IPS-NIHi11 (cell line): ENCODE measurements at places on chromosomes 11 and 22.
A peak's percentile ranks its signal among the peaks of the same experiment; 100 is the strongest.

DNA sequence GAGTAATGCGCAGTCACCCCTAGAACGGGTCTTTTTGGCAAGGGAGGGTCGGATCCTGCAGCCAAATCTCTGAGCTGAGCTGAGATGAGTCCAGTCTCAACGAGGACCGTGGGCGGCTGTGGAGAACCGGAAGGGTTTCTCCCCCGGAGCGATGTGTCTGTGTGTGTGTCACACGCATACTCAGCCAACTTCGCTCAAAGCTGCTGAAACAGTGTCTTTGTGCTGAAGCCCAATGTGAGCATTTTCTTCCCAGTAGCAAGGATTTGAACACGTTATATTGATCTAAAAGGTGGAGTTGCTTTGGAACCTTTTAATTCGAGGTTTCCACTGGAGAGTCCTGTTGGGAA, 1.4 kb upstream of the CELSR1 start:
- no peak for DNase-seq

- no peak for DNase-seq
Observed at GRCh38 chr11:117315285-117316196, 515 bp downstream of the BACE1 start.

DNA sequence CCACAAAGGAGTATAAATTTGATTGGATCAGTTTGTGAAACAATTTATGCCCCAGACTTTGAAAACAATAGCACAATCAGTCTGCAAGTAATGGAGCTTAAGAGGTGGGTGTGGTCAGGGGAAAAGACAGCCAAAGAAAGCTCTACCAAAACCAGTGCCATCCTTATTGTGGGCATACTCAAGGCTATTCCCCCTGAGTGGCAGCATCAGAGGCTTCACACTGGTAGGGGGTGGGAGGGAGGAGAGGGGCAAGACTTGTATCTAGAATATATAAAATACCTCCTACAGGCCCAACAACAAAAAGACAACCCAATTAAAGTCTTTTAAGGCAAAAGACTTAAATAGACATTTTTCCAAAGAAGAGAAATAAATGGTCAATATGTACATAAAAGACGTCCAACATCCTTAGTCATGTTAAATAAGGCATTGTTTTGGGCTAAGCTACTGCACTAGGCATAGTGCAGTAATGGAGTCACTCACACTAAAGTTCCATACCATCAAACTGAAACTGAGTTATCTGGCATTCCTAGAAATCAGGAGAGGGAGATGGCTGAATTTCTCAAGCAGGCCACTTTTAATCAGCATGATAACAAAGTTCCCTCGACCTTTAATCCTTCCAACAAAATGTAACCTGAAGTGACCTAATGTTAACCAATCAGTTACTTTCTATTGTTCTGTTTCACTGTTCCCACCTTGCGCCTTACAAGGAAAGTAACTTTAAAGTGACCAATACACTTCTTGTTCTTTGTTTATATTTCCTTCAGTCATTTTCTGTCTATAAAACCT, 24.8 kb downstream of the NARS2 start:
- DNase-seq, result peak; percentile 71

- peak; percentile 38 for DNase-seq
Observed at GRCh38 chr11:74948546-74948897, 369 bp downstream of the XRRA1 start.

GRCh38 chr11:1598816-1599215, 722 bp upstream of the KRTAP5-2 start:
- no peak for DNase-seq

GRCh38 chr11:109644152-109644551, 222.2 kb downstream of the C11orf87 start:
- DNase-seq, result no peak

GRCh38 chr11:65558002-65558929, at the start of gene LTBP3:
TSS of gene LTBP3 (minus strand) at chr11:65558359. CDS start at chr11:65557959, 400 bp downstream.
- peak; percentile 78 for DNase-seq

- no peak for DNase-seq
Observed at GRCh38 chr22:37449331-37450001, 22.2 kb upstream of the ELFN2 start.

- no peak for DNase-seq
Observed at GRCh38 chr11:33452836-33453624, 195.8 kb downstream of the HIPK3 start.

DNA sequence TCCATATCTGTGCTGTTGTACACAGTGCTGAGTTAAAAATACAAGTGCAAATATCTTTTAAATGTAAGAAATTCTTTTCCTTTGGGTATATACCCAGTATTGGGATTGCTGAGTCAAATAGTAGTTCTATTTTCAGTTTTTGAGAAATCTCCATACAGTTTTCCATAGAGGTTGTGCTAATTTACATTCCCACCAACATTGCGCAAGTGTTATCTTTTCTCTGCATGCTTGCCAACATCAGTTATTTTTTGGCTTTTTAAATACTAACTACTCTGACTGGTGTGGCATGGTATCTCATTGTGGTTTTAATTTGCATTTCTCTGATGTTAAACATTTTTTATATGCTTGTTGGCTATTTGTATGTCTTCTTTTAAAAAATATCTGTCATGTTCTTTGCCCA, 6.5 kb downstream of the OR52E8 start:
- no peak for DNase-seq

DNA sequence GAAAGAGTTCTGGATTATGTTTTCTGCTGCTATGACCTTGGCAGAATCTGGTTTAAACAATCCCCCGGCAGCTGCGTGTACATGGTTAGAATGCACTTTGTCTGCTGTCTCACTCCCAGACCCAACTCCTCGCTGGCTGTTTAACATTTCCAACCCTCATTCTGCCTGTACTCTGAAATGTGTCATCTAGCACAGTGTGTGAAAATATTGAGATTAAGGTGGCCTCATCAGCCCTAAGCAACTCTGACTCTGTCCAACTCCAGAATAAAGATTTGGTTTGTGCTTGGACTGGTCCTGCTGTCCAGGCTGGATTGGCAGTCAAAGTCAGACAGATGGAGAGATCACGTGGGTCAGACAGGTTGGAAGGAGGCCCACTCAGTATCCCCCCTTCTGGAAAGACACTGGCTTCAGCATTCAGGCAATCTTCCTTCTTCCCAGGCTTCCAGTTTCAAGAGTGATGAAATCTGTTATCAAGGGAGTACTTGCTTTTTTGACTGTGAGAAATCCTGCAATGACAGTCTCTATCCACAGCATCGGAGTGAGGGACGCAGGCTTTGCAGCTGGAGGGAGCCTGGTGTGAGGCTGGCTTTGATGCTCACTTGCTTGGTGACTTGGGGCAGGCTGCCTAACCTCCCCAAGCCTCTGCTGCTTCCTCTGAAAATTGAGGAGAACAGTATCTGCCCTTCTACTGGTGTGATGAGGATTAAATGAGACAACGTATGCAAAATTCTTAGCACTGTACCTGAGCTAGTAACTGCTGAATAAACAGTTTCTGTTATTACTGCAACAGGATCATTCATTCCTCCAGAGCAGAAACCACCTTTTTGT, 29.8 kb downstream of the ABTB2 start:
- DNase-seq, result no peak

DNA sequence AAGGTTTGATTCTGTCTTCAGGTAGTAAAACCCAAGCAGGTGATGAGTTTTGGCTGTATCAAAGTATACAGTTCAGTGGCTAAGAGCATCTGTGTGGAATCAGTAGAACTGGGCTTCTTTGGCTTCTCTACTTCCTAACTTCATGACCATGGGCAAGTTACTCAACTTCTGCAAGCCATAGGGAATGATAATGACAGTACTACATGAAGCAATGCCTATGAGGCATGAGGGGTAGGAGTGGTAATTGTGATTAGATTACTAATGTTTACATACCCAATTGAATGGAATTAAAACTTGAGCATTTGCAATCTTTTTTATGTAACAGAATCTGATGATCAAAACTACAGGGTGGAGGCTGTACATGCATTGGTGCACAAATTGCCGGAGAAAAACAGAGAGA, 164.3 kb downstream of the PGR start:
- no peak for DNase-seq

DNA sequence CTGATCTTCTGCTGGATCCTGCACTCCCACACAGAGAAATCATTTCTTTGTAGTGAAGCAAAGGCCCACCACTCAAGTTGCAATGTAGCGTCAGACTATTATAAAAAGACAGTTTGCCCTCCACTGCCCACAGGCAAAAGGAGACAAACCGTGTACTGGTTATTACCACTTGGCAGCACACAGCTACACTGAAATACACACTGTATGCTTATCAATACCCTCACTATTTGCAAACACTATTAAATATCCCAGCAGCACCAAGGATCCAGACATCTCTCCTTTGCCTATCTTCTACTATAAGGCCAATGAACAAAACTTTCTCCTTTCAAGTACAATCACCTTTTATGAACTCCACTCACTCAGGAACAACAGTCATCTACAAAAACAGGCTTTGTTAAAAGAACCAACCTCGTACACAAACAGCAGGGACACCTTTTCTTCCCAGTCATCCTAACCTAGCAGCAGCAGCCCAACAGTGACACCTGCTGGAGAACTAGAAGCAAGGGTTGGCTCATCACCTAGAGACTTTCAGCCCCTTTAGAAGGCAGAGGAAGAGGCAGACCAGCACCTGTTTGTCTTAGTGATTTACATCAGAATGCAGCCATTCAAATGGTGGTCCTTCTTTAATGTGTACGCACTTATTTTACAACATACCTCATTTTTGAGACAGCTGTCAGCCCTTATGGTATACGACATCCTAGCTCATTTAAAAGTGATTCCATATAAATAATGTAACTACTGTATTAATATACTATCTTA, 56.1 kb downstream of the AMBRA1 start:
- DNase-seq, result peak; percentile 87

DNA sequence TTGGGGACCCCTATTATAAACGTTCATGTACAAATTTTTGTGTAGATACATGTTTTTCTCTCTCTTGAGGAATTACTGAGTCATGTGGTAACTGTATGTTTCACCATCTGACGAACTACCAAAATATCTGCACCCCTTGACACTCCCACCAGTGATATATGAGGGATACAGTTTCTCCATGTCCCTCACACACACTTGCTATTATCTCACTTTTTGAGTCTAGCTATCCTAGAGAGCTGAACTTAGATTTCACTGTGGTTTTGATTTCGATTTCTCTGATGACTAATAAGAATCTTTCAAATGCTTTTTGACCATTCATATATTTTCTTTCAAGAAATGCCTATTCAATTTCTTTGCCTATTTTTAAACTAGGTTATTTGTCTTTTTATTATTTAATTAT, 200.2 kb downstream of the PGR start:
- no peak for DNase-seq

GRCh38 chr11:128621601-128622501, 34.5 kb upstream of the ETS1 start:
- DNase-seq, result no peak

DNA sequence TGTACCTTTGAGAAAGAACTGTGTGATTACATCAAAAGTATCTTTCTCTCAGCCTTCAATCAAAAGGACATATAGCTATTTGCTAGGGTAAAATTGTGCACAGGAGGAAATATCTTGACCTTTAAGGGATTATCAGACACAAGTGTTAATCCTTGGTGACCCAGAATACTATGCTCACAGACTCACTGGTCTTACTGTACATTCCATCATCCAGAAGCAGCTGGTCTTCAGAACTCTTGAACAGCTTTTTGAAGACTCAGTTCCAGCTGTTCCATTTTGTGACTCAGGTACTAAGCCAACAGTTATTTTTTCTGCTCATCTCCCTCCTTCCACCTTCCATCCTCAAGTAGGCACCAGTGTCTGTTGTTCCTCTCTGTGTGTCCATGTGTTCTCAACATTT, 19.8 kb downstream of the ZBED5 start:
- DNase-seq, result no peak

GRCh38 chr11:2827256-2827655, 58.3 kb downstream of the CDKN1C start:
- no peak for DNase-seq

GRCh38 chr22:50525858-50526107, 385 bp upstream of the SCO2 start:
- no peak for DNase-seq

- DNase-seq, result no peak
Observed at GRCh38 chr11:101278286-101278685, 148.7 kb upstream of the PGR start.

GRCh38 chr11:80868831-80869230, 1428.0 kb upstream of the TENM4 start:
- no peak for DNase-seq

- DNase-seq, result no peak
Observed at GRCh38 chr11:14346303-14346955, 12.6 kb downstream of the RRAS2 start.

GRCh38 chr11:120648771-120649170, 137.2 kb downstream of the GRIK4 start:
- DNase-seq, result no peak

DNA sequence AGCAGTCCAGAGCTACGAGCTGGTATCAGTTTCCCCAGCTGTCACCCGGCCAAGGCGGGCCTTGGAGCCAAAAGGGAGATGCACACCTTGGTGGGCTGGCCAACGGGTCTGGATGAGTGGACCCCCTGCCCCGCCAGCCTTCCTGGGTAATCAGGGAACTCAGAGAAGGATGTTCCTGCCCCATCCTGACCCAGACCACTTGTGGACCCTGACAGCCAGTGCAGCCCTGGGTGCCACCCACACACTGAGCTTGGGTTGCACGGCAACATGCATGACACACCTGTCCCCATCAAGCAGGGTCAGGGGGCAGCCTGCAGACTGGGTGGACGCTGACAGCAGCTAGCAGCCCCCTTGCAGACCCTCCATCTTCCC, 8.6 kb downstream of the SLC25A1 start:
- DNase-seq, result no peak

GRCh38 chr22:39374191-39374590, 24.4 kb downstream of the SYNGR1 start:
- DNase-seq, result peak; percentile 60

DNA sequence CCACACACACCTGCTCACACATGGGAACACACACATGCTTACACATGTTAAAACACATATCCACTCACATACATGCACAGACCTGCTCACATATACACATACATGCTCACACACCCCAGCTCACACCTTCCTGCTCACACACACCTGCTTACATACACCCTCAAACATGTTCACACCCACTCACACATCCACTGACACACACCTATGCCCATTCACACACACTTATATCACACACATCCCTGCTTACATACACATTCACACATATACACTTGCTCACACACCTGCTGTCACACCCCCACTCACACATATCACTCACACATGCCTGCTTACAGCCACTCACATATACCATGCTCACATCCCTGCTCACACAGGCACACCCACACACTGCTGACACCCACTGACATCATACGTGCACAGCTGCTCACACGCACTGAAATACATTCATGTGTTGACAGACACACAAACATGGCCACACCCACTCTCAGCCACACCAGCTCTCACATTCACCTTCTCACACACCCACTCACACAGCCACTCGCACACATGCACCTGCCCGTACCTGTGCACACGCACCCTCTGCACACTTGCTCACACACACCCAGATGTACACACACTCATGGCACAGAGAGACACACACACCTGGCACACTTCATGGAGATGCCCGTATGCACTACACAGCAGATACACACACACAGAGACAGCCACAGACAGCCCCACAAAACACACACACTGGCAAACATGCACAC, 5.7 kb upstream of the MYBPC3 start:
- DNase-seq, result no peak

- no peak for DNase-seq
Observed at GRCh38 chr22:46148336-46148735, 2.0 kb upstream of the PPARA start.
